ENCODE measurements at places on chromosomes 6 and 20.

GRCh38 chr6:113588646-113589045, 268.5 kb upstream of the MARCKS start:
- no peak for DNase-seq

GRCh38 chr6:56357616-56358373, 110.4 kb upstream of the COL21A1 start:
- no peak for DNase-seq

DNA sequence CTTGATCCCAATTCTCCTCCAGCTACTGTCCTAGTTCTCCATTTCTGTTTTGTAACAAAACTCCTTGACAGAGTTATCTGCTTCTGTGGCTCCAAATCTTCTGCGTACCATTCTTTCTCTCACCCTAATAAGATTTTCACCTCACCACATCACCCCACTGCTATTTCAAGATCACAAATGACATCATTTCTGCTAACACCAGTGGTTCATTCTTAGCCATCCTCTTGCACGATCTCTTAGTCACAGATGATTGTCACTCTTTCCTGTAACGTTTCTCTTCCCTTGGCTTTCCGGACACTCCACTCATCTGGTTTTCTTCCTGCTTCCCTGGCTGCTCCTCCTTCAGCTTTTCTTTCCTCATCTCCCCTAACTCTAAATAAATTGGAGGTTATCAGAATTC, 56.8 kb upstream of the FABP7 start:
- DNase-seq: no peak

DNA sequence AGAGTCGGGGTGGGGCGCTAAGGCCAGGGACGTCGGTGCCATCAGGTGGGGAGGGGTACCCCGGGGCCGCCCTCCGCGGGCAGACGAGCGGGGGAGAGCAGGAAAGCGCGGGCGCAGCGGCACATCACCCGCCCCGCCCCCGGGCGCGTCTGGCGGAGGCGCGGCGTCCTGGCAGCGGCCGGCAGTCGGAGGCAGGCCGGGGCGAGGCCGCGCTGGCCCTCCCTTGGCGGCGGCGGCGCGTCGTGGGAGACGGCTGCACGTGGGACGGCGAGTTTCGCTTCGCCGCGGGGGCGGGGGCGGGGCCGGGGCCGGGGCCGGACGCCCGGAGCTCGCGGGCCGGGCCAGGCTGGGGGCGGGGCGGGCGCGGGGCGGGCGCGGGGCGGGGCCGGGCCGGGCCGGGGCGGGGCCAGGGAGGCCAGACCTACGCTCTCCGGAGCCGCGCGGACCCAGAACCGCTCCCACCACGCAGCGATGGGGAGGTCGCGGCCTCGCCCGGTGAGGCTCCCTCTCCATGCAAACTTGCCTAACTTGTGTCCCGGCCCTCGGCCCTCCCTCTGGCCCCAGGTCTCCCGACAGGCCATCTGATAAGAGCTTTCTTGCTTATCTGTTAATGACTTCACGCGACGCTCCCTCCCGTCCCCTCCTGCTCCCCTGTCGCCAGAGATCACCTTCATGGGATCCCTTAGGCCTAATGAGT, 12.5 kb downstream of the ITPR3 start:
- peak; percentile 68 for DNase-seq

- DNase-seq: no peak
Observed at GRCh38 chr20:23090147-23090546, 4.0 kb upstream of the CD93 start.

- DNase-seq: no peak
Observed at GRCh38 chr20:19094959-19095541, 117.4 kb upstream of the SLC24A3 start.

GRCh38 chr6:106924694-106925523, 49.6 kb downstream of the CD24 start:
- peak; percentile 34 for DNase-seq

GRCh38 chr6:1226277-1227099, 85.4 kb upstream of the FOXQ1 start:
- DNase-seq: no peak

- no peak for DNase-seq
Observed at GRCh38 chr6:87182321-87182720, 27.0 kb downstream of the ZNF292 start.

DNA sequence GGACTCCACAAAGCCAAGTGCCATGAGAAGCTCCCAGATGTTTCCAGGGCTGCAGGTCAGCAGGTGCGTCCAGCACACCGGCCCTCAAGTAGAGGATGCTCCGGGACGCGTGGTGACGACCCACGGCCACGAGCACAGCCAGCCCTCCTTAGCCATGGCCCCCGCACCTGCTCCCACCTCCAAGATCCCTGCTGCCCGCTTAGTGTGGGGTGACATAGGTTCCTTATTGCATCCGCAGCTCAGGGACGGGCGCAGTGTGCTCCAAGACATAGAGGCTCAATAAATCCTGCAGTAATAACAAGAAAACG, 138.1 kb upstream of the RPS6KA2 start:
- no peak for DNase-seq

GRCh38 chr6:13979284-13980171, 54.8 kb downstream of the RNF182 start:
- DNase-seq: no peak

DNA sequence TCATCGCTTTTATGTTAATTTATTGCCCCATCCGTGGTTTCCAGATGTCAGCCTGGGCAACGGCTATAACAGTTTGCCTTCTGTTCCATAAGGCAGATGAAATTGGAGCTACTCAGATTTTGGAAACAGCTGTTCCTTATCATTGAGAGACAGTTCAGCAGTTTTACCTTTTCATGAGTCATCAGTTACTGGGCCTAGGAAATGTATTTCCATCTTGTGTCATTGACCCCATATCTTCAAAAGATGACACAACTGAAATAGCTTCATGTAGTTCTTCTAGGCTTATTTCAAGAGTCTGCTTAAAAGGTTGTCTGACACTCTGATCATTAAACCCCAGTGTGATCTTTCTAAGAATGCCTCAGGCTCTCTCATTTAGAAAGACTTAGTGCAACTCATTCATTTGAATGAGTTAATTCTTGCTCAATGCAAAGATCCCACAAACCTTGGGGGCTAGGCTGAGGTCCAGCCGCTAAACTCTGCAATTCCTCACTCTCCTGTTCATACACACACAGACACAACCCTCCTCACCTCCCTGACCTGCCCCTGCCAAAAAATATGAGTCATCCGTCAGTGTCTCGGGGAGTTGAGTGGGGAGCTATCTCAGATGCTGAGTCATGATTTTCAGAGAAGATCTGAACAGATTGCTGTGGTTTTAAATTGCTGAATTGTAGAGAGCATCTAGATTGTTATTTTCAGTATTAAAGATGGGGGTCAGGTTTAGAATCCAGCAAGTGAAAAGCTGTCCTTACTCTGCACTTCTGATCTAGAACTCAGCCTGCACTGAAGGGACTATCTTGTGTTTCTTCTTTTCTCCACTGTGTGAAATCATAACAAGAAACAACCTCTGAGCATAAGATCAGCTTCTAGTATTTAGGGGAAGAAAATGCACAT, 61.8 kb downstream of the RPP40 start:
- DNase-seq: no peak

GRCh38 chr6:1538810-1539478, 70.8 kb upstream of the FOXC1 start:
- no peak for DNase-seq

GRCh38 chr20:62742550-62742949, 33.9 kb downstream of the NTSR1 start:
- DNase-seq: no peak

DNA sequence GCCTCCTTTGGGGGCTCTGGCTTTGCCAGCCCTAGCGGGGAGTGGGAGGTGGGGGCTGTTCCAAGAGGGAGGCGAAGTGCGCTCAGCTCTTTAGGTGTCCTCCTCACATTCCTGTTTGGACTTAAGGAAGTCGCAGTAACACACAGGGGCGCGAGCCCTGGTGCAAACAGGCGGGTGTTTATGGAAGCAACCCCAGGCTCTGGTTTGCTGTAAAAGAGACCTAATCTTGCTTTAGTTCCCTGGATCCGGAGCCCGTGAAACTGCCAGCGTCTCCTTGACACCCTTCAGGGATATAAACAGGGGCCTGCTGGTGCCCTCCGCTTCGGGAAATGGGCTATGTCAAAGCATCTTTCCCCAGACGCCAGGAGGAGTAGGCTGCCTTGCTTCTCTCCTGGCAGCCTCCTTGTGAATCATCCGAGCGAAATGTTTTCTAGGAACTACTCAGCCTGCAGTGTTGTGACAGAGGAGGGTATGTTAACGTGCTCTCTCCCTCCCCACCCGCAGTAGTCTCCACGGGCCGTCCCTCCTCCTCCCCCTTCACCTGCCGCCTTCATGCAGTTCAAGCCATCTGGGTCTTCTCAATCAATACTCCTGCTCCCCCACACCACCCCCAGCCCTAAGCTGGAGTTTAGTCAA, 168.0 kb upstream of the LRFN2 start:
- no peak for DNase-seq

DNA sequence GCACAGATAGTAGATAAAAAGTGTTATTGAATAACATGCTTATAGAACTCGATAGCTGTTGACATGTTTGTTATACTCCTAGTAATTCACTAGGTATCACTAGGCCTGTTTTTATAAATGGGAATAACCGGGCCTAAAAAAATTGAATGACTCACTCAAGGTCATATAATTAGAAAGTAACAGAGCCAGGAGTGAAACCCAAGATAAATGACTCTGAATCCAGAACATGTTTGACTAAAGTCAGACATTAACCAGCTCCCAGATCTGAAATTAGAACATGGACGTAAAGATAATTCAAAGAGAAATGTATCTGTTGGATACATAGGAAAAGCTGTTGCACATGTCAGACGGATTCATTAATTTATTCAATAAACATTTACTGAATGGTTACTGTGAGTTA, 26.9 kb downstream of the RGS17 start:
- DNase-seq: no peak

- no peak for DNase-seq
Observed at GRCh38 chr20:51227744-51228143, 204.8 kb upstream of the KCNG1 start.

GRCh38 chr6:125231574-125232343, 70.0 kb downstream of the HDDC2 start:
- no peak for DNase-seq

DNA sequence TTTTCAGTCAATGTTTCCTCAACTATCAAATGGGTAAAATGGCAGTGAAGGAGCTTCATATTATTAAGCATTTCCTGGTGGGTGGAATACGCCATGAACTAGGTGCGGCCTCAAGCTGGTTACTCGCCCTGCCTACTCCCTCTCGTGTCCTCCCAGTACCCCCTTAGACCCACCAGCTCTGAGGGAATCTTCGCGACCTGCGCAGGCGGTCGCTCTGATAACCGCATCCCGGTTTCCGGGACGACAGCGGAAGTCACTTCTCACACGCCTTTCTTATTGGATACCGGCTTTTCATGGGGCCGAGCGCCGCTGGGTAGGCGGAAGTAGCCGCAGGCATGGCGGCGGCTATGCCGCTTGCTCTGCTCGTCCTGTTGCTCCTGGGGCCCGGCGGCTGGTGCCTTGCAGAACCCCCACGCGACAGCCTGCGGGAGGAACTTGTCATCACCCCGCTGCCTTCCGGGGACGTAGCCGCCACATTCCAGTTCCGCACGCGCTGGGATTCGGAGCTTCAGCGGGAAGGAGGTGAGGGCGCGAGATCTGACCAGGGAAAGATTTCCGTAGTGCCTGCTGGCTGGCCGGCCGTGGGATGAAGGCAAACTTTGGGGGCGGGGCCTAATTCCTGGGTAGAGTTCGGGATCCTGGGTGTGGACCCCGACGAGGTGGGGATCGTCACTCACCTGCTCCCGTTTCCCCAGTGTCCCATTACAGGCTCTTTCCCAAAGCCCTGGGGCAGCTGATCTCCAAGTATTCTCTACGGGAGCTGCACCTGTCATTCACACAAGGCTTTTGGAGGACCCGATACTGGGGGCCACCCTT, at the start of gene PIGT:
PIGT (plus strand) TSS at position 320 of the 816 bp plus-strand sequence; CDS start at position 336, 16 bp downstream.
- peak; percentile 88 for DNase-seq

GRCh38 chr6:159282421-159282820, 113.2 kb downstream of the FNDC1 start:
- no peak for DNase-seq

GRCh38 chr6:119978274-119978889, 628.8 kb upstream of the MAN1A1 start:
- DNase-seq: peak; percentile 30

- no peak for DNase-seq
Observed at GRCh38 chr6:110054664-110055386, 76.7 kb downstream of the GPR6 start.

DNA sequence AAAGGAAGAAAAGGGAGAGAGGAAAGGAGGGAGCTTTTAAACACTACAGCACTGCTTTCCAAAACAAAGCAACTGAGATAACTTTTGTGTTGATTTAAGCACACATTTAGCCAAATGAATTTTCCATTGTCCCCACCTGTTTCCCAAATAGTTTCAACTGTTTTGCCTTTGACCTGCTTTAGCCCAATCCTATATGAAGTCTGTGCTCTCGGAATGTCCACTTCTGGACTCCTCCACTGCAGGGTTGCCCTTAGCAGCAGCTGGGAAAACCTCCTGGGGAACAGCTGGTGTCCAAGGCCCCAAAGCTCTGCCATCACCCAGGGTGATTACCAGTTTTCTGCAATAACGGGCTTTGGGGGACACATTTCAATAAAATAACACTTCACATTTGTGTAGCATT, 44.9 kb upstream of the PKHD1 start:
- DNase-seq: no peak

- no peak for DNase-seq
Observed at GRCh38 chr6:1118287-1118647, 193.6 kb upstream of the FOXQ1 start.

DNA sequence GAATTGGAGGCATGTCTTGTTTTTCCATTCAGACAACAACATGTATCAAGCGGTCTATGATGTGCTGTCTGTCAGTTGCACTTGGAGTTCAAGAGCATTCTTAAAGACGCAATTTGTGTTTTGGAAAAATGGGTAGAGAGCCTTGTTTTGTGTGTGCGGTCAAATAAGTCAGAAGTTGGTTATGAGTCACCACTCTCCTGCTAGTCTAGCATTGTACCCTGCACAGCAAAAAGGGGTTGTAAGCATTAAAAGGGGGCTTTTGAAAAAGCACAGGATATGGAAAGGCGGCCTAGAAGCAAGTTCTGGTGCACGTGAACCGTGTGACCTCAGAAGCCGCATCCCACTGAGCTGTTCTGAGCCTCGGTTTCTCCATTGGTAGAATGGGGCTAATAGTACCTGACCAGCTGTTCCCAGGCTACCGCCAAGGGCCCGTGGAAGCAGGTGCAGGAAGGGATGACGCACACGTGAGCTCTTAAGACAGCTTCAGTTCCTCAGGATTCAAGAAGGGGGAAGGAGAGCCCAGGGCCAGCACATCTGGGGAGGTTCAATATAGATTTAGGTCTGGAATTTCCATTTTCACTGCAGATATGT, 61.6 kb upstream of the SNX9 start:
- DNase-seq: no peak

- no peak for DNase-seq
Observed at GRCh38 chr6:91751526-91751925, 1164.7 kb upstream of the MAP3K7 start.

- DNase-seq: peak; percentile 82
Observed at GRCh38 chr6:2038092-2038491, 207.3 kb downstream of the GMDS start.

Data from BE2C (cell line).